ENCODE measurements at places on chromosomes 12 and 14.

DNA sequence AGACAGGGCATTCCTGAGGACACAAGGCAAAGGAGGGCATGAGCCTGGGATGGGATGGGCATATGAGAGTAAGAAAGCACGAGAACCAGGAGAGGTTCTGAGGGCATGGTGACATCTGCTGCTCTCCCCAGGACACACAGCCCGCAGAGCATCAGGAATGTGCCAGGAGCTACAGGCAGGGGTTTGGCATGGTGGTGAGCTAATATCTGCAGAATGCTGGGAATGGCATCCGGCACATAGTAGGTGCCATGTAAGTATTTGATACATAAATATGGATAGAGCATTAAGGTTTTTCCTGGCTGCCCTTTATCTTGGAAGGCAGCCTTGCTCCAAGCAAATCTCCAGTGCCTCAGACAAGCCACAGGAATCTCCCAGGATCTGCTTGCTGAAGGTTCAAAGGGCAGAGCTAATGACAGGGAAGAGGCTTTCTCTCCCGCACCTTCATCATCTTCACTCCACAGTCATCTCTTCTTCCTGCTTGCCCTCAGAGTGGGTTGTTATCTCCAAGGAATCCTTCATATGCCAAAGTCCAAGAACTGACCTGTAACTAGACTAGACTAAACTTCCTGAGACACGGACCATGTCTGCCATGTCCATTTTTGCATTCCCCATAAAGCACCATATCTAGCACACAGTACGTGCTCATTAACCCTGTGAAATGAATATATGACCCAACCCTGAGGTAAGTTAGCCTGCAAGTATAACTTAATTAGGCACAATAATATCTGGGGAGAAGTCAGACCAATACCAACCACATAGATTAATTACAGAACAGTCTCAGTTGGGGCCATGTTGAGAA lies 62.0 kb upstream of the SCN8A start:
- no peak for DNase-seq

- DNase-seq = no peak
Measured at GRCh38 chr14:79502751-79503148, 708.6 kb downstream of the DIO2 start.

DNA sequence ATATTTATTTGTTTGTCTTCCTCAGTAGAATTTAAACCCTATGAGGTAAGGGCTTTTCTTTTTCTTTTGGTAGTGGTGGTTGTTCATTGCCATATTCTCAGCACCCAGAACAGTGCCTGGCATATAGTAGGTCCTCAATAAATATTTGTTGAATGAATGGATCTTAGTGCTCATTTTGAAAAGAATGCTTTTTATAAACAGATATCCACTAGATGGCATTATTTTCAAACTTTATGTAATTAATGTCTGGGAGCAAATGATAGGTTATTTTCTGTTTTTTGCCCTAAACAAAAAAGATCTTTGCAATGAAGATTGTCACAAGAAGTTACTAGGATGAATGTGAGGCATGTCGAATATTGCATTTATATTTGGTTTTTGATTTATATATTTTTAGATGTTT lies 64.1 kb downstream of the RAD51B start:
- no peak for DNase-seq

GRCh38 chr12:108565976-108566375 lies 3.6 kb downstream of the ISCU start:
- DNase-seq = peak; percentile 31

- DNase-seq = no peak
Measured at GRCh38 chr12:124599074-124599999, 31.9 kb upstream of the NCOR2 start.

DNA sequence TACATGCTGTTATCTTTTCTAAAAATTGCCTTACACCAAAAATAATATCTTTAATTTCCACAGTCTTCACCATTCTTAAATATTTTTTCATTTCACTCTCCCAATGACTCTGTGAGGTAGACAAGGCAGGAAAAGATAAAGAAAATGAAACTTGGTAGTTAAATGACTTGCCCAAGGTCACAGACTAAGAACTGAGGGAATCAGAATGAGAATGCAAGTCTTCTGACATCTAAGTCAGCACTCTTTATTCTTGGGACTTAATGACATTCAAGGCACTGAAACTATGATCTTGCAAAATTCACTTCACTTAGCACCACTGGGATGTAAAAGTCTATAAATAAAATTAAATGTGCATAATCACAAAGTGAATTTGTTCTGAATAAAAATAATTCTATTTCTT lies 104.5 kb downstream of the SLC2A13 start:
- no peak for DNase-seq

- no peak for DNase-seq
Measured at GRCh38 chr14:20935303-20935984, 19.8 kb upstream of the RNASE2 start.

DNA sequence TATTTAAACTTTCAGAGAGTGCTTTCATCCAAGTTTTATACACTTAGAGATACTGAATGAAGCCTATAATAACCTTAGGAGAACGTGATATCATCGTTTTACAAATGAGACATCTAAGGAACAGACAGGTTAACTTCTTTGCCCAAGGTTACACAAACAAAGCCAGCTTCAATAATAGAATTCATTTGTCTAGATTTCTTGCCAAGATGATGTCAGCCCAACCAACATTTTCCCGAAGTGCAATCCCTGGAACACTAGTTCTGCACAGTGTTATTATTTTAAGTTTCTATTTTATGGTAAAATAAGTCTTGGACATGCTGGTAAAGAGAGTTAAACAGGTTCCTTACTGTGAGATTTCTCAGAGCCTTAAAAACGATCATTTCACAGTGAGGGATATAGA lies 174.6 kb downstream of the SLC25A21 start:
- no peak for DNase-seq

DNA sequence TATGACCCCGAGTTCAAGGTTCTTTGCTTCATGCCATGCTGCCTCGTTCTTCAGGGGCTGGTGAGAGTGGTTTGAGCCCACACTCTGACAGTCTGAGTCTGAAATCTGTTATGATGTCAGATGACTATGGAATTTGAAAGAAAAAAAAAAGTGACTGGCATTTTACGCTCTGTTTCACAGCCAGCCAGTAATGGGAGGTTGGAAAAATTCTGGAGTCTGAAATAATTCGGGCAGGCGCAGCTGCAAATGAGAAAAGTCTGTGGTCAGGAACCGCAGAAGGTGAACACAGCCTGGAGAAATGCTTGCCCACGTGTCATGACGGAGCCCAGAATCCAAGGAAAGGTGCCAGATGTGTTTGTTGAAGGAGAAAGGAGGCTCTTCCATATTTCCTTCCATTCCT lies 269.8 kb upstream of the PWP1 start:
- DNase-seq = no peak

DNA sequence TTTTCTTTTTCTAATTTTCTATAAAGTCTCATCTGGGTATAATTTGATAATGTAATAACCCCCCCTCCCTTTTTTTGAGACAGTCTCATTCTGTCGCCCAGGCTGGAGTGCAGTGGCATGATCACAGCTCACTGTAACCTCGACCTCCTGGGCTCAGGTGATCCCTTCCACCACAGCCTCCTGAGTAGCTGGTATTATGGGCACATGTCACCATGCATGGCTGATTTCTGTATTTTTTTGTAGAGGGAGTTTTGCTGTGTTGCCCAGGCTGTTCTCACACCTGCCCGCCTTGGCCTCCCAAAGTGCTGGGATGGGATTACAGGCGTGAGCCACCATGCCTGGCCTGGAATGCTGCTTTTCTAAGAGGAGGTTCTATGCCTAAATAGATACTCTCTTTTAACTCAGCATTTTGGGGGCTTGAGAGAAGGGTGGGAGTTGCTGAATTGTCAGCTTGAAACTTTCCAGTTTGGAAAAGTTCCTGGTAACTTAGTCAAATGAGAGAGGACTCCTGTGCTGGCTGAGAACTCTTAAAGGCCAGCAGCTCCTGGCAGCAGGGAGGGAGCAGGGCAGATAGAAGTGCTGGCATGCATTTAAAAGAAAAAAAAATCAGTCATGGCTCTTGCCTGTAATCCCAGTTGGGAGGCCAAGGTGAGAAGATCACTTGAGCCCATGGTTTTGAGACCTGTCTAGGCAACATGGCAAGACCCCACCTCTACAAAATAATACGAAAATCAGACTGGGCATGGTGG lies 13.0 kb downstream of the NUDT4 start:
- no peak for DNase-seq

DNA sequence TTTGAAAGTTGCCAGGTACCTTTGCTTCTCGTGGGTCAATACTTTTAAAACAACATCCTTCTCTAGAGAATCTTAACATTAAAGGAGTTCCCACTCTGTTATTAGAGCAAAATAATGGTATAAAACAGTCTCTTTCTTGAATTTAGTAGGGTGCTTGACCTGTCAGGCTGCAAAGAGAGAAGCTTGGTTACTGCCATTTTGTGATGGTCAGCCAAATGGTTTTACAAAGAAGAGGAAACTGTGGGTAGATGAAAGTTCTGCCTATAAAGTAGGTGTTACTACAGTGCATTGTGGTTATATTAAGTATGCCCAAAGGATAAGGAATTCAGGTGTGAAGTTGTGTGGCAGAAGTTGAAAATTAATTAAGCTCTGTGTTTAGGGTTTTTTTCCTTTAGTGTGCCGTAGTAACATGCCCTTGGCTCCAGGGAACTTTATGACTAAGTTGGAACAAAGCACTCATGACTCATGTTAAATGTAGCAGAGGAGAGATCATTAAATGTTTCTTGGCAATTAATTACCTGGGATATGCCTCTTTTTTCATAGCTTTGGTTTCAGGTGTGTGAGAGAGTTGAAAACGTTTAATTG lies 354.0 kb upstream of the KITLG start:
- DNase-seq = no peak

DNA sequence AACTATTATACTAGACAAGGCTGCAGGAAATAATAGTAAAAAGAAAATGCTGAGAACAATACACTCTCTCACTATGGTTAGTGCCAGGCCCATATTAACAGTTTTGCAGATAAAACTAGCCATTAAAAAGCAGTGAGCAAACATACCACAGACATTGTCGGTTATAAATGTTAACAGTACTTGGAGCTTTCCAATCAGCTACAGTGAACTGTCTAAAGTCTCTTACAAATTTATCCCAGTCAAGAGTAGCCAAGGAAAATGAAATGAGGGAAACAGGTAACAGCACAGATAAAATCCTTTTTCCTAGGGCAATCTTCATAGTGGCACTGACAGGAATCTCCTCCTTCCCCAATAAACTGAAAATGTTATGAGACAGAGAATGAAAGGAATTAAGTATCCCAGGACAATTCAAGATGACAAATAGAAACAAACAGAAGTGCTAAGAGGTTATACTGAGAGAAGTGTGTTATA lies 30.8 kb downstream of the PAWR start:
- no peak for DNase-seq

DNA sequence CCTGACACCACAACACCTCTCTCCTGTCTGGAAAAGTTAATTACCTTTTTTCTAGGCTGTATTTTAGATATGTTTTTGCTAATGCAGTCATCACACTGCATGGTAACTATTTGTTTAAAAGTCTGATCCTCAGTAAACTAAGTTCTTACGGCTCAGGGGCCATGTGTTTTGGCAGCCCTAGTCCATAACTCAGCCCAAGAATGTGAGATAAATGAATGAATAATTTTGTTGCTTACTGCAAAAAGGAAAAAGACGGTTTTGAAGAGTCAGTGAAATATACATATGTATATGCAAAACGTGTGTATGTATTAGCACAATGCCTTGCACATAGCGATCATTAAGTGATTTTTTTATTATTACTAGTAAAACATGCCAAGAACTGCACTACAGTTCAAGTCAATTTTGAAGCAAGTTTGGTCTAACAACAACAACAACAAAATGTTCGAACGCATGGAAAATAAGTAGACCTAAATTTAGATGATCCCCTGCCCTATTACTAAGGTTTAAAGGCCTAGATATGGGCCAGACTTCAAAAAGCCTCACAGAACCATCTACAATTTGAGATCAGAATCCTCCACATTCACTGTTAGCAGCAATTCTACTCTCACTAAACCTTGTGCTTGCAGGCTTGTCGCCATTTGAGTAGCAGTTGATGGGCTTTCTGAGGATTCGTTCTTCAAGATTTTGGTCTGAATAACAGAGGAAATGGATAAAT lies 140.0 kb downstream of the NDUFA12 start:
- no peak for DNase-seq

DNA sequence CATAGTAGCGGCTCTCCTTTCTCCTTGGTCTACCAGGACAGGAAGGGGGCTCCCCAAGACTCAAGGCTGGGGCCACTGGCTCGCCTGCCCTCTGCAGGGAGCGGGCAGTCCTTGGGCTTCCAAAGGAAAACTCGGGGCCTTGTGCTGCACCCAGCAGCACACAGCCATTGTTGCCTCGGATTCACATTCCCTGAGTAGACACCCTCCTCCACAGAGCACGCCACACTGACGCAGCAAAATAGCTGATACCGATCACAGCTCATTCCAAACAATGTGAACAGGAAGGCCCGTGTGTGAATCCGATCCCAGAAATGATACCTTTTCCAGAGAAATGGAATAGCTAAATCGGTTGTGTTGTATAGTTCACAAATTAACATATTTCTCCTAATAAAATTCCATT lies 65.1 kb upstream of the DYNC1H1 start:
- no peak for DNase-seq

GRCh38 chr12:5258498-5258897 lies 173.4 kb upstream of the NTF3 start:
- DNase-seq = no peak

DNA sequence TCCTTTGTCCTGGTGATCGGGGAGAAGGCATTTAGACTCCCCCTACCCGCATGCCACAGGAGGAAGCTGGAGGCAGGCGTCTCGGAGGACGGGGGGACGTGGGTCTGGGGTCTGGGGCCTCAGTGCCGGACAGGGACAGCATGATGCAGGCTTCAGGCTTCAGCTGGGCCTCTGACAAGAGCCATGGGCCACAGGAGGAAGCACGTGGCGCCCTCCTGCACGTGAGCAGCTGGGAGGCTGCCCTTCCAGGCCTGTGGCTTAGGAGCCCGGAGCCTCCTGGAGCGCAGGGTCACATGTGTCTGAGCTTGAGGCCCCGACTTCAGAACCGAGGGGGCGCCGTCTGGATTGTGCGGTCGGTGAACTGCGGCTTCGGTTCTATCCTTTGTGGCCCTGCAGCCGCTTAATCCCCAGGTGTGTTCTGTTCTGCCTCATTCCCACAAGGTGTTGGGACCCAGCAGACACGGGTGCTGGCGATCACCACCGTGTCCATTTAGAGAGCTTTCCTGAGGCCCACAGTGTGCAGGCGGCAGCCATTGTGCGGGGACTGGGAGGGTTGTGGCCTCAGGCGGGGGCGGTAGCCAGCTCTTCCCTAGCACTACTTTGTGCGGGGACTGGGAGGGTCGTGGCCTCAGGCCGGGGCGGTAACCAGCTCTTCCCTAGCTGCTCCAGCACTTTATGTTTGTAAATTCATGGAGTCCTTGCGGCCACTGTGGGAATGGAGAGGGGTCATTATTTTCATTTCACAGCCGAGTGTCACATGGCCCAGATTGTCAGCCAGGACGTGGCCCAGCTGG lies 150.2 kb downstream of the ADGRD1 start:
- DNase-seq = no peak

- DNase-seq = no peak
Measured at GRCh38 chr12:1797991-1798640, 22.2 kb upstream of the LRTM2 start.

Measured in stimulated activated CD8-positive, alpha-beta memory T cell treated with anti-CD3 and anti-CD28 coated beads, Interleukin-7, amount 100 ng/mL, for 1 hour (primary cell).